NCI-H187 (cell line): ENCODE measurements at places on chromosomes 1 and 21.

DNA sequence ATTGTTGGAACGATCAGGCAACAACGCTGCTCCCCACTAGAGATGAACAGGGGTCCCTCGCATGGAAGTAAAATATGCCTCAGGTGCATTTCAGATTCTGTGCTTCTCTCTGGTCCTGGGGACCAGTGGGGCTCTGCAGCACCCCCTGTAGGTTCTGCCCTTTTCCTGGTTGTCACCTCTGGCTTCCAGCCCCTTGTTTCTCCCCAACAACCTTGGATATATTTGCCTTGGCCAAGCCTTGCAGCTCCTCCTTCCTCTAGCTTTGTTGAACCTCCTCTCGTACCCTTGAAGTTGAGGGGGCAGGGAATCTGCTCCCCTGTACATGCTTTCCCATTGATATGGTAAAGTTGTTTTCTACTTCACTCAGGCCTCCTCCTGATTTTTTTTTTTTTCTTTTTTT lies 5.4 kb upstream of the RGSL1 start:
- no peak for DNase-seq

DNA sequence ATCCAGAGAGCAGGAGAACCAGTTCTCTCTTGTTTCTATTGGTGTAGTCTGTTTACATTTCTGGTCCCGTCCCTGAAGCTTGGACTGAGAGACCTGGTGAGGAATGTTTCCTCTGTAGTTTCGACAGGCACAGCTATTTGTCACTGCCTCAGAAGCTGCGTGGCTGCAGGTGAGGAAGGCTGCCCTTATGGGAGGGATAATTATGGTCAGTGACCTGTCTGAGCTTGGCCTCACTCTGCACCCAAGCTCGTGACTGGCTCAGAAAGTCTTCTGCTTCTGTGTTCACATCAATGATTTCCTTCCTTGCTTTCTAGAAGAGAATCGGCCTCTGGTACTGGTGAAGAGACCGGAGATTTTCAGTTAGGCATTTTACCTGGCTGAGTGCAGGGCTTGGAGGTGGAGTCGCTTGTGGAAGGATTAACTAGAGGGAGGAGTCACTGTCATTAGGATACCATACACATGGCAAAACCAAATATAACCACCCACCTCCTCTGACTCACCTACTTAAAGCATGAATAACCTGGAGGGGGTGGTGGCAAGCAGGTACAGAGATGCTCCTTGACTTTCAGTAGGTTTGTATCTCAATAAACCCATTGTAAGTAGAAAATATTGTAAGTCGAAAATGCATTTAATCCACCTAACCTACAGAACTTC lies 19.9 kb upstream of the WDR26 start:
- no peak for DNase-seq

DNA sequence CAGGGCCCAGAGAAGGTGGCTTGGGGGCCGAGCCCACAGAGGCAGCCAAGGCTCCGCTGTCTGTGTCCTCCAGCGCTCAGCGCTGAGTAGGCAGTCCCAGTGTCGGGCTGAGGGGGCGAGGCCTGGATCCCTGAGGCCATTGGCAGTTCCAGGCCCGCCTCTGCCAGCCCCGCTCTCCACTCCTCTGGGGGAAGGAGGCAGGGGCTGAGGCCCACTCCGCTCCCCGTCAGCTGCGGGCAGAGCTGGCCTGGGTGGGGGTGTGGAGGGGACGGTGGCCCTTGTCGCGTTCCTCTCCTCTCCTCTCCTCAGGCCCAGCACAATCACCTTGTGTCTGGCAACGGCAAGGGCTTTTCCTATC lies 132.8 kb downstream of the CASZ1 start:
- no peak for DNase-seq

DNA sequence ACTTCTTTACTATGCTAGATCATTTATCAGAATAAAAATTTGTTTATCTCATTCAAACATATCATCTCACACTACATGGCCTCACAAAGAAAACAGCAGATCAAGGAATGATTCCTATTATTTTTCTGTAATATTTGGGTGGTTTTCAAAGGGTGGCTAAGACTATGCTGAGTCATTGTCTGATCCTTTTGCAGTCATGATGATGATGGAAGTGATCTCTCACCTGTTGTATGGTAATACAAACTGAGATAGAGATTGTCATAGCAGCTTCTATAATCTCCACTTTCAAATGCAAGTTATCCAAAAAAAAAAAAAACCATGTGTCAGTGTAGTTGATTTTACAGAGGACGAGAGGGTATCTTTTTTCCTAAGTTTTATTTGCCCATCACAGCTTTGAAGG lies 37.2 kb upstream of the GBP5 start:
- DNase-seq, result no peak

DNA sequence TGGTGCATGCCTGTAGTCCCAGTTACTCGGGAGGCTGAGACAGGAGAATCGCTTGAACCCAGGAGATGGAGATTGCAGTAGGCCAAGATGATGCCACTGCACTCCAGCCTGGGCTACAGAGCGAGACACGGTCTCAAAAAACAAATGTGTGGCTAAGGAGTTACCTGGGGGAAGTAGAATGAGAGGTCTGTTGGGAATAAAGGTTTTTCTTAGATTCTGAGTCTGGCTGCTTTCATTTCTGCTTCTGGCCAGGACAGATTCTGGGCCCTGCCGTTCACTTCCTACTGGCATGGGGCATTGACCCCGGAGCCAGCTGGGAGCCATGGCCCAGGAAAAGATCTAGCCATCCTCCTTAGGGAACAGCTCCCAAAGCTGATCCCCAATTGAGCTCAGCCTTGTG lies 420 bp upstream of the DCDC2B start:
- no peak for DNase-seq

- DNase-seq, result no peak
These were observed 75.1 kb downstream of the CAMTA1 start for GRCh38 chr1:6860401-6860800.

DNA sequence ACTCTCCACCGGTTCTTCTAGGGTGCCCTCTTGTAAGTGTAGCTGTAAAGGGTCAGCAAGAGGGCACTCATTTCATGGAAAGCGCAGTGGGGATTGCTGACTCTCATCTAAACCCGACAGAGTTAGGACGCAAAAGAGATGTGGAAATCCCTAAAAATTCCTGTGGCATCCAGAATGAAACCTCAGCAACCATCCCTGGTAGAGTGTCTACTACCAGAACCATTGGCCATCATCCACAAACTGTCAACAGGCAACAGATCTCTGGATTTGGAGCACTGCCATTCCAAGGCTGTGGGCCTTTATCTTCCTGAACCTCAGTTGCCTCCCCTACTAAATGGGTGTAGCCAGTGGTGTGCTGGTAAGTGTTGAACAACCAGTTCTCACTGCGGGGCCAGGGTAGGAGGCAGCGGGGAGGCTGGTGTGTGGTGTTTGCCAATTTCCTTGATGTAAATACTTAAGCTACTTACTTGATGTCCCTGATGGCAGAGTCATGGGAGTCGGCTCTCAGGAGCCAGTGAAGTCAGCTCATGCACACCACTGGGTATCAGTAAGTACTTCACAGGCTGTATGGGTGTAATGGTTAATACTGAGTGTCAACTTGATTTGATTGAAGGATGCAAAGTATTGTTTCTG lies 195.8 kb downstream of the KAZN start:
- no peak for DNase-seq

DNA sequence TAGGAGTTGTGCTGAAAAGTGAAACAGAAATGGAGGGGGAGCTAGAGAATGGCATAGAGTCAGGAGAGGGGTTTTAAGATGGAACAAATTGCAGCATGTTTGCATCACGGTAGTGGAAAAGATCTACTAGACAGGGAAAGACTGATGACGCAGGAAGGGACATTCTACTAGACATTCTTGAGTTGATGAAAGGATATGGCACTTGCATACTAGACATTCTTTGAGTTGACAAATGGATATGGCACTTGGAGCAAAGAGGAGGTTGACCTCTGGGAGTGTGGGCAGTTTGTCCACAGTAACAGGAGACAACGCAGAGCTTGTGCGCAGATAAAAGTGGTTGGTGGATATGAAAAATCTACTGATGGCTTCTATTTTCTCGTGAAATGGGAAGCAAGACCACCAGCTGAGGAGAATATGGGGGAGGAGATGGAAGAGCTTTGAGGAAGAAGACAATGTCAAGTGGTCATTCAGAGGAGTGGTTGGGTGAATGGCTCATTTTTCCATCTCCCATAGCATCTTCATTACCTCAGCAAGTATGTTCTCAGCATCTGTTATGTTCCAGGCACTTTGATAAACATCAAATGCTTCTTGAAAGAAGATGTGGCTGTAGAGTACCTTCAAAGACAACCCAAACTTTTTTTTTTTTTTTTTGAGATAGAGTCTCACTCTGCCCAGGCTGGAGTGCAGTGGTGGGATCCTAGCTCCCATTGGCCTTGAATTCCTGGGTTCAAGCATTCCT lies 2.4 kb upstream of the CTPS1 start:
- no peak for DNase-seq

- DNase-seq, result no peak
These were observed 914.9 kb upstream of the NCAM2 start for GRCh38 chr21:20083336-20083735.

GRCh38 chr1:245961137-245961540 lies 545.9 kb downstream of the SMYD3 start:
- DNase-seq, result no peak

DNA sequence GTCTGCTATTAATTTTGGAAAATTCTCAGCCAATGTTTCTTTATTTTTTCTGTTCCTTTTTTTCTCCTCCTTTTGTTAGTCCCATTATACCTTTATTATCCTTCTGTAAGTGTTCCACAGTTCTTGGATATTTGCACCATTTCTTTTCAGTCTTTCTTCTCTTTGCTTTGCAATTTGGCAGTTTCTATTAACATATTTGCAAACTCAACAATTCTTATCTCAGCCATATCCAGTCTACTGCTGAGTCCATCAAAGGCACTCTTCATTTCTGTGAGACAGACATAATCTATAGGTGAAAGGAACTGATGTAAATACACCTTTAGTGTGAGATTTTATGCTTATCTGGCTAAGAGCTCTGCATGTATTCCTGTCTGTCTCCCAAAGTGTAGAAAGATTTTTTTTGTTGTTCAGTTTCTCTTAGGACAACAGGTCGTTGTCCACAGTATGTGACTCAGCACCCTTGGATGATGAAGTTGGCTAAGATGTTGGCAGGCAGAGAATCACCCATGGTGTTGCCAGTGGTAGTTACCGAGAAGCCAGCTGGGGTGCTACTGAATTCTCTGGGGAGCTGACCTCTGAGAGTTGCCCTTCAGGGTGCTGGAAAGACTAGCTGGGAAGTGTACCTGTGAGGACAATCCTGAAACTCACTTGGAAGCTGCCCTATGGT lies 38.4 kb downstream of the LEPR start:
- no peak for DNase-seq

DNA sequence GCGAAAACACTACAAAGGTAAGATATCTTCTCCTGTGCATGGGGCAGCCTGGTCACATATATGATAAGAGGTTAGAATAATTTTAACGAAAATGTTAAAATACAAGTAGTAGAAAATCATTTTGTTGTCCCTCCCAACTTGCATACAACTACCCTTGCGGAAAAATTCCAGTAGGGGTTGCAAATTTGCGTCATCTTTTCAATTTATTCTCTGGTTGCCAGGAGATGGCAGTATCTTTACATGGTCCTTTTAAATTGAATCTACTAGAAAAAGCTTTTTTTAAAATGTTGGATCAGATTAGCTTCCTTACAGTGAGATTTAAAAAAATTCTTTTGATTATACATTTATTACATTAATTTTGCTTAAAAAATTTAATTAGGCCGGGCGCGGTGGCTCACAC lies 10.9 kb downstream of the S100PBP start:
- no peak for DNase-seq

GRCh38 chr1:67114162-67114561 lies 20.6 kb downstream of the C1orf141 start:
- DNase-seq, result no peak

- no peak for DNase-seq
These were observed 40.3 kb upstream of the RUNX3 start for GRCh38 chr1:24970399-24970753.

DNA sequence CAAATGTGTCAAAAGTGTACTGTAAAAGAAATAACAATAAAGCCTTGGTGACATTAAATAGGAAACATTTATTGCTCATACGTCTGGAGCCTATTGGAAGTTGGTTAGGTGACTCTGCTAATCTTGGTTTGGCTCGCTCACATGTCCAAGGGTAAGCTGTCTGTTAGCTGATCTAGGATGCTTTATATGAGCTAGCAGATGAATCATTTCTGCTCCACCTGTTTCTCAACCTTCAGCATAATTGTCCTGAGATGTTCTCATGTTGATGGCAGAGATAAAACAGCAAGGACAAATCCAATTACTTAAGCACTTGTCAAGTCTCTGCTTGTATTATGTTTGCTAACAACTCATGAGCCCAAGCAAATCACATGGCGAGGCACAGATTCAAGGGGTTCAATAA lies 56.0 kb upstream of the CD53 start:
- DNase-seq, result peak; percentile 6

- no peak for DNase-seq
These were observed 119.0 kb downstream of the SIM2 start for GRCh38 chr21:36817732-36818450.

DNA sequence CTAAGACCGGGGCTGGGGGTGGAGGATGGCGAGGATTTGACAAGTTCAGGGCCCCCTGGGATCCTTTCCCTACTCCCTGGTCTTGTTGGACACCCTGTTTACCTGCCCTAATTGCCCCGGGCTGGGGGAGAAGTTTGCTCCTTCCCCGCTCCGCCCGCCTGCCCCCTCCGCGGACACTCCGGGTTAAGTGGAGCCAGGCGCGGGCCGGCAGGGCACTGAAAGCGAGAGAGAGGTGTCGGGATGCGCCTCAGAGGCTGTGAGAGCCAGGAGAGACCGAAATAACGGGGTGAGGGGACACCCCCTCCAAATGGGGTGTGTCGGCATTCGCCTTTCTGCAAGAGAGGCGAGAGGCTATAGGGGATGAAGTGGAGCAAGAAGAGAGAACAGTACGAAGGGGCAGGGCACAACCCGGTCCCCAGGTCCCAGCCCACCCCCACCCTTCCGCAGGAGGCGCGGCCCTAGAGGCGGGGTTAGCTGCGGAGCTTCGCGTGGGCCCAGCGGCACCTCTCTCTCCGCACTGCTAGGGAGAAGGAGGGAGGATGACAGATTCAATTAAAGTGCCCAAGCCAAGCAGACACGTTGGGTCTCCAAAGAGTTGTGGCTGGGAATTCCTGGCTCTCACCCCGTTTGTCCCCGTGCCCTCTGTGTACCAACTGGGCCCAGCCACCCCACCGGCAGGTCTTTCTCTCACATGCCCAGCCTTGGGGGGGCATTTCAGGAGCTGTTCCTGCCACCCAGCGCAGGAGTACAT lies 3.8 kb downstream of the EFNA3 start:
- no peak for DNase-seq

GRCh38 chr1:117015724-117016123 lies 14.2 kb downstream of the CD101 start:
- no peak for DNase-seq

GRCh38 chr1:77950873-77951272 lies 28.0 kb downstream of the FUBP1 start:
- DNase-seq, result no peak
